Gastrocnemius medialis (tissue), 4 donors: ENCODE measurements at places on chromosomes 3 and 15. TPM values are rescaled to one million over a fixed set of nuclear protein-coding genes. Genes with fewer than 3 reads are reported as not detected.

GRCh38 chr3:195788711-195789581 lies 22.8 kb downstream of the MUC4 start:
- no peaks in the 10 kb centered on the region for H3K4me1 ChIP-seq
- no peaks in the 10 kb centered on the region for H3K36me3 ChIP-seq

GRCh38 chr3:52415800-52416199 lies 29.1 kb downstream of the SEMA3G start:
- DNase-seq, result no peak
- no peaks in the 10 kb centered on the region for H3K36me3 ChIP-seq
- no peak overlapping the region for H3K27ac ChIP-seq
- H3K4me1 ChIP-seq, result peaks cover 21% of the 10 kb centered on the region

DNA sequence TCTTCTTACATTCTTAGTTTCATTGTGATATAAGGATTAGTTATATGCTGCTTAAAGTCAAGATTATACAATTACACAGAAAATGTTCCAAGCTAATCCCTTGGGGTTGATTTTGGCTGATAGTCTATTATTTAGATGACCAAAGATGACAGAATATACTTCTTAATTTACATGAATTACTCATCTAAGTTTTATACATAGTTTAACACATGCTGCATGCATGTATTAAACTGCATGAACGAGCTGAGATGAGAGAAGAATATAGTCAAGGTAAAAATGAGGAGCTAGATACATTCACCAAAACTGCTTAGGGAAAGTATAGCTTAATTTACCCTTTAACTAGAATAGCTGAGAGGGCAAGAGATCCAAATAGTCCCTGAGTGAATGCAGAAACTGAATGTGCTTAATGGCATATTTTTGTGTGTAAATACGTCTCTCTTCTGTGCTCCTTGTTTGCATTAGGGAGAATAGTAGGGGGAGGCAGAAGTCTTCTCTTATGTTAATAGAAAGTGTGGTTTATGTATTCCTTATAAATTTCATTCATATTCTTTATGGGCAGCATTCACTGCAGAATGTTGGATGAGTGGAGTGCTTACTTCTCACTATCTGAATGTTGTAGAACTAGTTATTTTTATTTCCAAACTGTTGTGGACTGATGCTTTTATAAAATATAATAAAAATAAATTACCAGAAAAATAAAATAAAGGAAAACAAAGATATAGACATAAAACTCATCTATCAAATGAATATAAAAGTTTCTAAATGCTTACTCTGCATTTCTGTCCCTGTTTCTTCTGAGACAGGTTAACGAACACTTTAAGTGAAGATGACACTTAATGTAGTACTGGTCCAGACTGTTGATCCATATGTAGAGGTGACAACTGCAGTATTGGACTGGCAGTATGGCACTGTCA lies 327.8 kb downstream of the RBMS3 start:
- peaks cover 33% of the 10 kb centered on the region for H3K4me1 ChIP-seq
- no peak overlapping the region for H3K4me3 ChIP-seq
- H3K27me3 ChIP-seq, result no peaks in the 10 kb centered on the region
- no peak for DNase-seq
- no peak overlapping the region for H3K27ac ChIP-seq

- H3K27me3 ChIP-seq, result no peaks in the 10 kb centered on the region
- DNase-seq, result no peak
- H3K36me3 ChIP-seq, result no peaks in the 10 kb centered on the region
- H3K27ac ChIP-seq, result no peak overlapping the region
- H3K4me3 ChIP-seq, result no peak overlapping the region
- no peaks in the 10 kb centered on the region for H3K4me1 ChIP-seq
Measured at GRCh38 chr3:177878957-177879356, 657.3 kb upstream of the KCNMB2 start.

- peaks cover 46% of the 10 kb centered on the region for H3K4me1 ChIP-seq
- H3K27me3 ChIP-seq, result no peaks in the 10 kb centered on the region
- DNase-seq, result no peak
- no peak overlapping the region for H3K4me3 ChIP-seq
- no peak overlapping the region for H3K27ac ChIP-seq
Measured at GRCh38 chr15:63913786-63914315, 80.1 kb upstream of the HERC1 start.

- DNase-seq, result no peak
- H3K36me3 ChIP-seq, result no peaks in the 10 kb centered on the region
- no peak overlapping the region for H3K27ac ChIP-seq
- H3K27me3 ChIP-seq, result no peaks in the 10 kb centered on the region
Measured at GRCh38 chr3:78275420-78275852, 1235.5 kb downstream of the ROBO2 start.

DNA sequence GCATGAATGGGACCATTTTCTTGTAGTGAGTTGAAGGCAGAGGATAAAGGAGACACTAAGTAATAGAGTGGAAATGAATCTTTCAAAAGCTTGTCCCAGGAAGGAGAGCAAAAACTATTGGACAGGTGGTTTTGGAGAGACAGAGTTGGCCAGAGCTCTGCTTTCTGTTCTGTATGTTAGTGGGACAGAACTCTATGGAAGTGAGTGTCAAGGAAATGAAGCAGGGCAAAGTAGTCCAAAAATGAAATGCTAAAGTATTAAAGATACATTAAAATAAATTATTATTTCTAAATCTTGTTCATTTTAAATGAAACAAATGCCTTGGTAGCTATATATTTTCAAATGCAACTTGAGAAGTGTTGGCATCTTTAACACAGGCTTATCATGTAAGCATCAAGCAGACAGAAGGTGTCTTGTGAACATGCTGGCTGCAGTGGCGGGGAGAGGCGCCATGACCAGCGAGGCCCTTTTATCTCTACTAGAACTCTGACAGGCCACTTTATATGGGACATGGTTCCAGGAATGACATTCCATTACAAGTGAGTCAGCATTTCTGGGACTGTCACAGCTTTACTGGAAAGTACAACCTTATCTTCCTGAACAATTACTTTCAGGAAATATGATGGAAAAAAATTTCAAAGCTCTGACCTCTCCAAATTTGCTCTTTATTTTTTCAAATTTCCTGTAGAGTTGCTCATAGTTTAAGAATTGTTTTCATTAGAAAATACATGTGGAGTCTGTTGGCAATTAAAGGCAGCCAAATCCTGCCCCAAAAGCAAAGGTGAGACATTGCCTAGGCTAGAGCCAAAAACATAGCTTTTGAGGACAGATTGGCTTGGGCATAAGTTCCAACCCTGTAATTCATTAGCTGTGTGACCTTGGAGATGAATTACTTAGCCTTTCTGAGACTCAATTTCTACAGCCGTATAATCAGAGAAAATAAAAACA lies 106.5 kb downstream of the ECT2 start:
- no peaks in the 10 kb centered on the region for H3K4me1 ChIP-seq
- DNase-seq, result no peak
- no peak overlapping the region for H3K4me3 ChIP-seq
- no peaks in the 10 kb centered on the region for H3K27me3 ChIP-seq
- H3K27ac ChIP-seq, result no peak overlapping the region

GRCh38 chr3:9205345-9206143 lies 43.9 kb downstream of the SRGAP3 start:
- no peak for DNase-seq
- H3K4me3 ChIP-seq, result no peak overlapping the region
- H3K27ac ChIP-seq, result no peak overlapping the region
- no peaks in the 10 kb centered on the region for H3K36me3 ChIP-seq
- no peaks in the 10 kb centered on the region for H3K4me1 ChIP-seq

SLC9C1 gene
- not detected for total RNA-seq

FBLN2 gene
- 31.5 TPM for total RNA-seq

SAXO2 gene
- not detected for total RNA-seq

TIMP4 gene
- total RNA-seq, result 23.0 TPM
